Neural progenitor cell (in vitro differentiated cells): ENCODE measurements at places on chromosomes 5 and 9.
A peak's percentile ranks its signal among the peaks of the same experiment; 100 is the strongest.

DNA sequence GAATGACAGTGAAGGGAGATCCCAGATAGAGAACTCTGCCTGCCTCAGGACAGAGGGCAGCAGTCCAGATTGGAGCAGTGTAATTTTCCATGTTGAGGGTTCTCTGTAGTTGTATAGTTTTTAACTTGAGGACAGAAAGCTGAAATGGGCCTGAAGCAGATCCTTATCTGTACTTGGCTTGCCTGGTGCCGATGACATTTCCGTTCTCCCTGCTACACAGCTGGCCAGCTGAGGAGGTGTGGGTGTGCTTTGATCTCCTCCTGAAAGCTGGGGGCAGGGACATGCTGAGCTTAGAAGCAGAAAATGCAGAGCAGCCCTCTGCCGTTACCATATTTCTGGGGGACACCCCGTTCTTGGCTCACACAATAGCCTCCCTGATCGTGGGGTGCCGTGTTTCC is 10.5 kb downstream of the GLRX start:
- no peak for DNase-seq

GRCh38 chr9:129383561-129384490 is 205.8 kb upstream of the IER5L start:
- DNase-seq: peak; percentile 71

- no peak for DNase-seq
These were observed 825.0 kb downstream of the TLR4 start for GRCh38 chr9:118529210-118529609.

GRCh38 chr5:112586596-112587062 is 151.1 kb upstream of the APC start:
- peak; percentile 12 for DNase-seq

GRCh38 chr9:99582814-99583213 is 238.9 kb upstream of the NR4A3 start:
- no peak for DNase-seq

DNA sequence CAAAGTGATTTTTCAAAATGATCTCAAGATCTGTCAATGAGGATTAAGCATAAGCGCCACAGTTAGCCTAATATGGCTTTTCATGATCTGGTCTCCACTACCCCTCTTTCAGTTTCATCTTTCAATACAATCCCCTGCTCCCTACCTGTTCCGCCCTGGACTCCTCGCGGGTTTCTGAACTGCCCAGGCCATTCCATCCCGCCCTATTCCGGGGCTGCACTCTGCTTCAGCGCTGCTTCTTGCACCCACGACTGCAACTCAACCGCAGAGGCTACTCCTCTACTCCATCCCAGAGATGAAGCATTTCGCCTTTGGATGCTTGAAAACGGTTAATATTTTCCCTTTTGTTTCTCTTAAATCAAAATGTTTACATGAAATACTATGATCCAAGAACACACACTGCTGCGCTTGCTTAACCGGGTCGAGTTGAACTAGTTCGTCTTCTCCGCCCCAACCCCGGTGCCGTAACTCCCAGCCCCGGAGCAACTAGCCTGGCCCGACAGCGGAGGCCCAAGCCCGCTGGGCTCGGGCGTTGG is 716 bp upstream of the OTULIN start:
- peak; percentile 33 for DNase-seq
